ENCODE measurements at places on chromosomes 6 and 20. TPM values are rescaled to one million over a fixed set of nuclear protein-coding genes. Genes with fewer than 3 reads are reported as not detected.

MAP7 gene
- 57.4 TPM for total RNA-seq

GRCh38 chr6:109024784-109025183 is 69.9 kb downstream of the SESN1 start:
- no peaks in the 10 kb centered on the region for H3K36me3 ChIP-seq
- no peaks in the 10 kb centered on the region for H3K4me1 ChIP-seq
- no peaks in the 10 kb centered on the region for H3K27me3 ChIP-seq

GRCh38 chr6:12929678-12930077 is 213.1 kb downstream of the PHACTR1 start:
- no peak overlapping the region for H3K4me3 ChIP-seq
- H3K27ac ChIP-seq = no peak overlapping the region
- H3K4me1 ChIP-seq = no peaks in the 10 kb centered on the region
- H3K36me3 ChIP-seq = no peaks in the 10 kb centered on the region

DNA sequence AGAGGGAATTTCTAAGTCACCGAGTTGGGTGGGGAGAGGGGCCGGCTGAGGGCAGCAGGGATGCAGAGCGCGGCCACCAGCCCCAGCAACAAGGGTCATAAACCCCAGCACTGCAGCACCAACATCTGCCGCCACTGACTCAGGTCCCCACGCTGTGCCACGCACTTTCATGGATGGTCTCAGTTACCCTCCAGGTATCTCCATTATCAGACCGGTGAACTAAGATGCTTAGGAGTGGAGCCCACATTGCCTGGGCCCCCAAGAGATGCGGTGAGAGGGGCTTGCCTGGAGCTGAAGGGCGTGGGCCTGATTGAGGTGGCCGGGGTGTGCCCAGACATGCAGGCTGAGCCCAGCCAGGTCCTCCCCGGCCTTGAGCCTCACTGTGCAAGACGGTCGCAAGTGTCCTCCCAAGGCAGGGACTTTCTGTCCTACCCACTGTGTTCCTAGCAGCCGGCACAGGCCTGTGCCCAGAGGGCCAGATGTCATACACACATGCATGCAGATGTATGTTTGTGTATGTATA is 19.3 kb downstream of the RBM38 start:
- no peaks in the 10 kb centered on the region for H3K4me1 ChIP-seq
- no peak overlapping the region for H3K27ac ChIP-seq
- DNase-seq = no peak
- no peak overlapping the region for H3K4me3 ChIP-seq

HLA-DQA1 gene
- not detected for total RNA-seq

- no peaks in the 10 kb centered on the region for H3K4me1 ChIP-seq
- no peak overlapping the region for H3K27ac ChIP-seq
- no peaks in the 10 kb centered on the region for H3K27me3 ChIP-seq
- DNase-seq = no peak
These were observed 34.7 kb downstream of the AAR2 start for GRCh38 chr20:36270744-36271638.

GRCh38 chr6:166766769-166767168 is 139.7 kb upstream of the RPS6KA2 start:
- H3K27ac ChIP-seq = no peak overlapping the region
- H3K4me1 ChIP-seq = no peaks in the 10 kb centered on the region
- H3K4me3 ChIP-seq = no peak overlapping the region
- no peak for DNase-seq
- no peaks in the 10 kb centered on the region for H3K36me3 ChIP-seq
- H3K27me3 ChIP-seq = no peaks in the 10 kb centered on the region

ECT2L gene
- not detected for total RNA-seq

DNA sequence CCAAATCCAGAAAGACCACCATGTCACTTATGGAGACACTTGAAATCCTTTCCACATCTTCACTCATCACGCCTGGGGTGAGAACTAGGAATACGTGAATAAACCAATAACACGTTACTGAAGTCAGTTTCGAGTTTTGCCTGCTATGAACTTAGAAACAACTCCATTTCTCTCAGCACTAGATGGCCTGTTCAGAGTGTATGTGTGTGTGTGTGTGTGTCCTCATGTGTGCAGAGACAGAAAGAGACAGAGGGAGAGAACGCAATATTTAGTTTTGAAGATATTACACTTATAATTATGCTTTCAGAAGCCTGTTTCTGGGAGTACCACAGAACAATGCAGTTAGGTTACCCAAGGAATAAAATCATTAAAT is 81.2 kb upstream of the CCN6 start:
- H3K4me3 ChIP-seq = no peak overlapping the region
- H3K27ac ChIP-seq = peak overlapping the region; percentile 76
- peaks cover 9% of the 10 kb centered on the region for H3K4me1 ChIP-seq
- no peaks in the 10 kb centered on the region for H3K27me3 ChIP-seq
- H3K36me3 ChIP-seq = no peaks in the 10 kb centered on the region

DNA sequence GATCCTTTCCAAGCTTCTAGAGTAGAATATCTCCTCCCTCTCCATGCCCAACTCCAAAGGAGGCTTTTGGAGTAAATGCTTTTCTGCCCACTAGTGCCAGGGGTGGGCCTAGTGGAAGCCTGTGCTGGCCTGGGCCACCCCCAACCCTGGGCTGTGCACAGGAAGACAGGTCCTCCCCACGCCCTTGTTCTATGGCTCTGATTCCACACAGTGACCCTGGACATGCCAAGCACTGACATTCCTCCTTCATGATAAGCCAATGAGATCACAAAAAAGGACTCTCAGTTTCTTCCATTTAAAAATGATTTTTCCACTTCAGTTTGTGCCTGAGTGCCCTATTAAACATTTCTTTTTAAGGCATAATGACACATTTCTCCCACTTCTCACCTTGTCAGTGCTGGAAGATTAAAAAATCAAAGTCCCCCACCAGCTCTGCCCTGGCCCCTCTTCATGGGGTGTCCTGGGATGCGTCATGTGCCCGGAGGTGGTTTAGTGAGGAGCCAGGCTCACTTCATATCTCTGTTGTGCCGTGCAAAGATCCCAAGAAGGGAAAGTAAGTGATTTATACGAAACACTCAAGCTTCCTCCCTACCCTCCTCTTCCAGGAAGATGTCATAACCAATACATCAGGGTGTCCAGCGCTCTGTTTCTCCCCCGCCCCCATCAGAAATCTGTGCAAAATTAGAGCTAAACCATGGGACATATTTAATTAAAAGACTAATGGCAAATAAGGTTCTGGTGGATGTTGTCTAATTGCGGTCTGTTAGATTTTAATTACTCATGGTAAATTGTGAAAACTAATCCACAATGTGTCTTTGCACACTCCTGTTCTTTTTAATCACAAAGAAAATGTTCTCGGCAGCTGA is 255.0 kb downstream of the NRN1 start:
- H3K4me1 ChIP-seq = no peaks in the 10 kb centered on the region
- no peak overlapping the region for H3K4me3 ChIP-seq
- H3K27ac ChIP-seq = no peak overlapping the region
- H3K36me3 ChIP-seq = no peaks in the 10 kb centered on the region
- H3K27me3 ChIP-seq = no peaks in the 10 kb centered on the region

DNA sequence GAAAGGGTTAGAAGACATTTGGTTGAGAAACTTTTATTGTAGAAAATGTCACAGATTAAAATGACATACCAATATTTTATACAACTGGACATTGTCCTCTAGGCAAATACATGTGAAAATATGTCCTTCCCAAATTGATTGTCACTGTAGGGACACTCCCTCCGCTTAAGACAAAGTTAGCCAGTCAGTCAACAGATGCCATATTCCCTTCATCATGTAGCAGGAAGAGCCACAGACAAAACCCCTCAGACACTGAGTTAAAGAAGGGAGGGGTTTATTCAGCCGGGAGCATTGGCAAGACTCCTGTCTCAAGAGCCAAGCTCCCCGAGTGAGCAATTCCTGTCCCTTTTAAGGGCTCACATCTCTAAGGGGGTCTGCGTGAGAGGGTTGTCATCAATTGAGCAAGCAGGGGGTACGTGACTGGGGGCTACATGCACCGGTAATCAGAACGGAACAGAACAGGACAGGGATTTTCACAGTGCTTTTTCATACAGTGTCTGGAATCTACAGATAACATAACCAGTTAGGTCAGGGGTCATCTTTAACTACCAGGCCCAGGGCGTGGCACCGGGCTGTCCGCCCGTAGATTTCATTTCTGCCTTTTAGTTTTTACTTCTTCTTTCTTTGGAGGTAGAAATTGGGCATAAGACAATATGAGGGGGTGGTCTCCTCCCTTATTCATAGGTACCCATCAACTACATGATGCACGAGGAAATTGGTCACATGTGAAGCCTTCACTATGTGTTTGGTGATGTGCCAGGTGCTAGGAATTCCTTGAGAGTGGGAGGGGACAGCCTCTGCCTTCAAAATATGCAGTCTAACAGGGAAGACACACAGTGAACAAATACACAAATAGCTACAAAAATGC is 155.7 kb upstream of the CDYL start:
- H3K4me3 ChIP-seq = no peak overlapping the region
- no peaks in the 10 kb centered on the region for H3K27me3 ChIP-seq
- DNase-seq = peak; percentile 7
- H3K36me3 ChIP-seq = no peaks in the 10 kb centered on the region
- peaks cover 12% of the 10 kb centered on the region for H3K4me1 ChIP-seq
- H3K27ac ChIP-seq = no peak overlapping the region

SNX5 gene
- total RNA-seq = 299 TPM

GLO1 gene
- 155 TPM for total RNA-seq

DNA sequence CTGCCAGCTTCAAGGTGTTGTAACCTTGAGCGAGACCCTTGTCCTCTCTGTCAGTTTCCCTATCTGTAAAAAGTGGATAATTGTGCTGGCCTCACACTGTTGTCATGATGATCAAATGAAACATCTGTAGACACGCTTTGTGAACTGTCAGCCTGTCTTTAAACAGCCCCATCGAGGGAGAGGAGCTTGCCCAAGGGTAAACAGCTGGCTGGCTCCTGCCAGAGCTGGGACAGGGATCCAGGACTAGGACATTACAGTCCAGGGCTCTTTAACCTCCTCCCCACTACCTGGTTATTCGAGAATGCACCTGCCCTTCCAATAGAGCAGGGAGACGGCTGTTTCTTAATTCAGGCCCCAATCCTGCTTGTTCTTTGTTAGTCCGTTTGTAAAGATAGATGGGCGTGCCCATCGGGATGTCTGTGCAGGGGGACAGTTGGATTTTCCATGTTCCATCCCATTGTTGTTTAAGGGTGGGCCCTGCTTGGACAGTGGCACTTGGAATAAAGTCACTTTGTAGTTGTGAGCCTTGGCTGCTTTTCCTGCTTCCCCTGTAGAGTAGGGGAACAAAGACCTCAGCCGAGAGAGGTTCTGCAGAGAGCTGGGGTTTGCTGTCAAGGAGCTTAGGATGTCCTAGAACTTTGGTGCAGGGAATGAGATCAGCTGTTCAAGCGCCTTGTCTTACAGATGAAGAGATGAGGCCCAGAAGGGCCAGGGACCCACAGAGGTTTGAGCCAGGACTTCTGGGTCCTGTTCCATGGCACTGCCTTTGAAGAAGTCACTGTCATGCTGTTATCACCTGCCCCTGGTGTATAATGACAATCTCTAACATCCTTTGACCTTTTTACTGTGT is 77.9 kb upstream of the MYL9 start:
- no peak overlapping the region for H3K27ac ChIP-seq
- H3K4me3 ChIP-seq = peak overlapping the region; percentile 61
- peaks cover 69% of the 10 kb centered on the region for H3K4me1 ChIP-seq
- no peaks in the 10 kb centered on the region for H3K27me3 ChIP-seq
- DNase-seq = no peak

DNA sequence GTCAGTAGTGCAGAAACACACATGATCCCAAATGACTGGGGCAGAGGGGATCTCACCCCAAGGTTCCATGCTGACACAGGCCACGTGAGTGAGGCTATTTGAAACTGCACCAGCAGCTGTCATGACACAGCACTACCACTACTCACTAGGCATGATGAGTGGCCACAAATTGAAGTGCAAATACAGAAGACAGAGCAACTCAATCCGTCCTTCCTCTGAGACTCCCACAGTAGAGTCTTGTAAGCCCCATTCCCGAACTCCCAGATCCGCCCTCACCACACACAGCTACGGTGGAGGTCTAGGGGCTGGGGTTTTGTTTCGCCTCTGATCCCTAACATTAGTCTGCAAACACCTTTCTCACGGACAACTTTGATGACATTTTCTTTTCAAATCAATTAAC is 113.3 kb upstream of the NUP153 start:
- H3K36me3 ChIP-seq = no peaks in the 10 kb centered on the region
- H3K4me3 ChIP-seq = no peak overlapping the region
- DNase-seq = no peak
- H3K27ac ChIP-seq = no peak overlapping the region
- peaks cover 17% of the 10 kb centered on the region for H3K4me1 ChIP-seq

MUCL3 gene
- not detected for total RNA-seq

DNA sequence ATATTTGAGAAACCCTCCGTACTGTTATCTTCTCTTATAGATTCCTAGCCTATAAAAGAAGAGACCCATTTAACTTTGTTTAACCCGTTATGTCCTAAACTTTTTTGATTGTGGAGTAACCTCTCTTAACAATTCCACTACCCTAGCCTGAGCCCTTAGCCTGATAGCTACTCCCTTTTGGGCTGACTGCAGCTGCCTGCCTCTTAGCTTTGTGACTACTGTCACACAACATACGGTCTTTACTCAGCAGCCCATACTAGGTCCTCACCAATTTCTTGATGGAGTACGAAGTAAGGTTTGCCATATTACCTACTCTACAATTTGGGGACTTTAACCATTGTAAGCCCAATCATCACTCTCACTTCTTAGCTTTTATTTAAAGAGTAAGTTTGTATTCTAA is 72.7 kb downstream of the QRSL1 start:
- no peaks in the 10 kb centered on the region for H3K27me3 ChIP-seq
- H3K4me1 ChIP-seq = peaks cover 15% of the 10 kb centered on the region
- H3K4me3 ChIP-seq = no peak overlapping the region
- no peak overlapping the region for H3K27ac ChIP-seq
- H3K36me3 ChIP-seq = no peaks in the 10 kb centered on the region
- no peak for DNase-seq

GRCh38 chr20:38126146-38126921 is 38.7 kb downstream of the TGM2 start:
- no peaks in the 10 kb centered on the region for H3K36me3 ChIP-seq
- H3K4me1 ChIP-seq = peaks cover 23% of the 10 kb centered on the region
- H3K4me3 ChIP-seq = no peak overlapping the region

TBXT gene
- not detected for total RNA-seq

ANGPT4 gene
- total RNA-seq = not detected

GRCh38 chr6:166587631-166588413 is 1.3 kb upstream of the RAMACL start:
- no peak overlapping the region for H3K4me3 ChIP-seq
- H3K27ac ChIP-seq = no peak overlapping the region
- DNase-seq = no peak

PLCB4 gene
- 3.0 TPM for total RNA-seq

DNA sequence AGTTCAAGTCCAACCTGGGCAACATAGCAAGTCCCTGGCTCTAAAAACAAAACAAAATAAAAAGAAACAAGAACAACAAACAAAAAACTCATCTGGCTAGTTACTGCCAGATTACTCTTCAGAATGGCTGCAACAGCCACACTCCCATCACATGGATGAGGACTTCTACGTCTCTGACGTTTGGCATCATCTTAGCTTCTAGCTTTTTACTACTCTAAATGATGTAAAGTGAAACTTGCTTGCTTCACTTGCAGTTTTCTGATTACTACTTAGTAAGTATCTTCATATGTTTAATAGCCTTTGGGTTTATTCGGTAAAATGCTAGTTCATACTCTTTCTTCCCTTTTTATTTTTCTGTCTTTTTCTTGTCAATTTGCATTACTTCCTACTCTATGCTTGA is 161.1 kb upstream of the CARMIL1 start:
- no peak overlapping the region for H3K4me3 ChIP-seq
- H3K4me1 ChIP-seq = no peaks in the 10 kb centered on the region
- no peak for DNase-seq
- no peak overlapping the region for H3K27ac ChIP-seq
- H3K27me3 ChIP-seq = no peaks in the 10 kb centered on the region
